ENCODE measurements at places on chromosomes 2 and 18.
A peak's percentile ranks its signal among the peaks of the same experiment; 100 is the strongest.

DNA sequence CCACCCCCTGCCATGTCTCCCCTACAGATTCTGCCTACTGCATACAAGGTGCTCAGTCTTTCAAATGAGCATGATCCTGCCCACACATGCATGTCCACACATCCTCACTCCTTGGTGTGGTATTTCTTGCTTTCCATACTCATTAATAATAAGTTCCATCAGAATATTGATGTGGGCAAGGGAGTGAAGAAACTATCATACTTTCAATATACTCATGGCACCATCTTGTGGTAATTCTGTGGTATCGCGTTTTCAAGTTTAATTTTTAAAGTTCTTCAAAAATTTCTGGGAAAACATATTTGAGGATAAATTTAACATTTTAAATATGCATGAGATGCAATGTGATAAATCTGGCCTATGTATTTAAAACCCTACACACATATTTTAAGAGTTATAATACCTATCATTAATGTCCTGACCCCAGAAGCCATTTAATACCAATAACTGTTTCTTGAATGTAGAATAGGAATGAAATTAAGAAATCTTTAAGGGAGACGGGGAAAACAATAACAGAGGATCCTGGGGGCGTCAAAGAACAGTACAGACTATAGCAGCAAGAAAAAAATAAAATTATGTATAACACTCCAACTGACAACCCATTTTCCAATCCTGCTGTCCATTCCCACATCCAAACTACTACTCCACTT lies 110.1 kb downstream of the ZNF385B start:
- DNase-seq, result no peak

DNA sequence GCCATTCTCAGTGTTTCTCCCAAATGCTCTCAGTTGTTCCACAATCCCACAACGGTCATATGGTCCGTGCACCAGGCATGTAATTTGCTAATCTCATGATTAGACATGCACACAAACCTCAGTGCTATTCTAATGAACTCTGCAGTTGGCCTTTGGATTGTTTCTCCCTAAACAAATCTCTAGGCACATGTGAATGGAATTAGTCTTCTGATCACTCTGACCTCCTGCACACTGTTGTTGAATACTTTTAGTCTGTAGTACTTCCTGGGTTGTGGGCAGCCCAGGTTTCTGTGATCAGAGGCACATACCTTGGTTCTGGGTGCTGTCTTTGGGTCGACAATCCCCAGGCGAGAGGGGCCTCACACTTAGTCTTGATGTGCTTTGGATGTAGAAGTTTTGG lies 498.7 kb upstream of the SPRED2 start:
- no peak for DNase-seq

- no peak for DNase-seq
These were observed 69.7 kb downstream of the COBLL1 start for GRCh38 chr2:164771897-164772296.

GRCh38 chr2:162123806-162124758 lies 28.0 kb downstream of the GCG start:
- DNase-seq, result peak; percentile 25

DNA sequence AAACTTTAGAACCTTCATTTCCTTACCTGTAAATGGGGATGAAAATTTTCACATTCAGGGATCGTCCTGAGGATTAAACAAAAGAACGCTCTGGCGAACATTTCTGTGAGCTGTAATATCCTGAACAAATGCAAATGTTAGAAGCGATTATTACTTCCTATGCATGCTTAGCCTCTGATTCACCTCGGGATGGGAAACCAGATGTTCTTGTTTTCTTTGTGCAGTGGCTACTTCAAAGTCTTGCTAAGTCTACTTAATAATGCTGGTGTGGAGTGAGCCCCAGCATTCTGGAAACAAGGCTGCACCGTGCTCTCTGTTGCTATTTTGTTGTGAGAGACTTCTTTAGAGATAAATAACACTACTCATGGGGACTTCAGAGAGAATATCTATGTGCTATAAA lies 119.1 kb upstream of the PELI1 start:
- DNase-seq, result no peak

DNA sequence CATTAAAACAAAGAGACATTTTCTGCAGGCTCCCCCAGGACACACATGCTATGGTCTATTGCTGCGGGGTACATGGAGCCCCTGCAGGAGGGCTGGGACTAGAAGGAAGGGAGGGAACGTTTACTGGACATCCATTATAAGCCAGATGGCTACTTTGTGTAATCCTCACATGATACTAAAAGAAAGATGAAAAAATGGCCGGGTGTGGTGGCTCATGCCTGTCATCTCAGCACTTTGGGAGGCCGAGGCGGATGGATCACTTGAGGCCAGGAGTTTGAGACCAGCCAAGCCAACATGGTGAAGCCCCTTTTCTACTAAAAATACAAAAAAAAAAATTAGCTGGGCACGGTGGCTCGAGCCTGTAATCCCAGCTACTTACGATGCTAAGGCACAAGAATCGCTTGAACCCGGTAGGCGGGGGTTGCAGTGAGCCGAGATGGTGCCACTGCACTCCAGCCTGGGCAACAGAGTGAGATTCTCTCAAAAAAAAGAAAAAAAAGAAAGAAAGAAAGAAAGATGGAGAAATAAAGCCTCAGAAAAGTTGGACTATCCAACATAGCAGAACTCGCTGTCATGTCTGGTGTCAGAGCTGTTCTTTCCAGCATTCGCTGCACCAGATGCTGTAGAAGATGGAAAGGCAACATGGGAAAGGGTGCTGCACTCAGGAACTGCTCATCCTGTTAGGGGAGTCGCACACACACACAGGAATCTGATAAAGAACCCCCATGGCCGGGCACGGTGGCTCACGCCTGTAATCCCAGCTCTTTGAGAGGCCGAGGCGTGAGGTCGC lies 7.8 kb upstream of the MYCN start:
- DNase-seq, result no peak

GRCh38 chr2:196318517-196319377 lies 147.4 kb upstream of the STK17B start:
- DNase-seq, result no peak

- no peak for DNase-seq
These were observed 58.5 kb downstream of the HS1BP3 start for GRCh38 chr2:20592106-20593071.

DNA sequence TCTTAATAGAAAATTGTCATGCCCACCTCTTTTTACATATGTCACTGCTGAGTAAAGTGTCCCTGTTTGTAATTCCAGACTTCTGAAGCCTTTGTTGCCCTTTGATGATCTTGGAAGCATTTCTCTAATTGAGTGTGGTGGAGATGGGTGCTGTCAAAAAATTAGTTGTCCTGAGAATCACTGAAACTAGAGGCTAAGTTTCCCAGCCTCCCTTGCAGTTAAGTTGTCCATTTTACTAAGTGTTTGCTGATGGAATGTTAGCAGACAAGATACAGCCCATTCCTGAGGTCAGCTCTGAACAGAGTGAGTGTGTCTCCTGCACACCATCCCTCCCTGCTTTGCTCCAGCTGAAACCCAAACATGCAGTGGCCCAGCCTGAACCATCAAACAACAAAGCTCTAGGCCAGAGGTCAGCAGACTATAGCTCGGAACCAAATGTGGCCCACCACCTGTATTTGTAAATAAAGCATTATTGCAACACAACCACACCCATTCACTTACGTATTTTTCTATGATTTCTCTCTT lies 28.1 kb upstream of the TMEM177 start:
- no peak for DNase-seq

- DNase-seq, result no peak
These were observed 36.6 kb downstream of the MYOM1 start for GRCh38 chr18:3183103-3183717.

DNA sequence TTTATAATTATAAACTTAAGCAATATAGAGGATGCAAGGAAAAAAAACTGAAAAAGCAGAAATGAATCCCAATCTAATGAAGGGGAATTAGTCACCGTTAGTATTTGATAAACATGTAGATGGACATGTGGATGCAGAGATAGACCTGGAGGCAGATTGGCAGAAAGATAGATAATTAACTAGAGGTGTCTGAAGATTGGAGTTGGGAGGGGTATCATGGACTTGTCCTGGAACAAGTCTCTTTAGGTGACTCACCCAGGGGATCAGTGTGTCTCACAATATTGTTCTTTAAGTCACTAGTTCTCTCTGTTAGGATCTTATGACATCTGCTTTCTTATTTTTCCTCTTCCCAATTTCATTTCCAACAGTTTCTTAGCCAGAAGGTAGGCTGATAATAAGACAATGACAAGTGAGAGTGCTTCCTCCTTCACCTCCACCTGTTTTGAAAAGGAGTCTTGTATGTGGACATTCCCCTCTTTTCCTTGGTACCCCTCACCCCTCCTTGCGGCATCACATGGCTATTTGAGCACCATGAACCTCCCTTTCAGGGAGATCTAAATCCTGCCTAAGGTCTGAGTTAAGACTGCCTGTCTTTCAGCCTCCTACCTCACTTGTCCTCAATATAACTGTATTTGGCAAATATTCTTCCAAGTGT lies 987.7 kb downstream of the TSN start:
- no peak for DNase-seq

- no peak for DNase-seq
These were observed 109.9 kb upstream of the MEIS1 start for GRCh38 chr2:66324909-66325528.

- no peak for DNase-seq
These were observed 938.3 kb upstream of the CNTNAP5 start for GRCh38 chr2:123086613-123087385.

DNA sequence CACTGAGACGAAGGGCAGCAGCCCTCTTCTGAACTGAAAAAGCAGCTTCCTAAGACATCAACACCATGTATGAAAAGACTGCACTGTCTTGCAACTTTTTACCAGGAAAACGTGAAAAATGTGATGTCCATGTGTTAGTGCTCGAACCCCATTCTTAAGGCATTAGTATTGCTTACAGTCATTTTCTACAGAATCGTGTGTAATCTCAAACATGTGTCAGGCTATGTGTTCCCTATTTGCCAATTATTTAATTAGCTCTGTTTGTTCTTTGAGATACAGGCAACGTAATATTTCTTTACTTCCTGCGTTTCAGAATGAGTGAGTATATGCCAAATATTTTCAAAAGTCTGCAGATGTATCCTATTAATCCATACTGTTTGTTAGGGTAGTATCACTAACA lies 307.7 kb upstream of the CCDC68 start:
- no peak for DNase-seq

- DNase-seq, result no peak
These were observed 16.2 kb downstream of the TOGARAM2 start for GRCh38 chr2:28997237-28997846.

- no peak for DNase-seq
These were observed 51.5 kb downstream of the KLHL29 start for GRCh38 chr2:23436346-23437098.

GRCh38 chr18:448116-448790 lies 52.2 kb downstream of the COLEC12 start:
- DNase-seq, result no peak

DNA sequence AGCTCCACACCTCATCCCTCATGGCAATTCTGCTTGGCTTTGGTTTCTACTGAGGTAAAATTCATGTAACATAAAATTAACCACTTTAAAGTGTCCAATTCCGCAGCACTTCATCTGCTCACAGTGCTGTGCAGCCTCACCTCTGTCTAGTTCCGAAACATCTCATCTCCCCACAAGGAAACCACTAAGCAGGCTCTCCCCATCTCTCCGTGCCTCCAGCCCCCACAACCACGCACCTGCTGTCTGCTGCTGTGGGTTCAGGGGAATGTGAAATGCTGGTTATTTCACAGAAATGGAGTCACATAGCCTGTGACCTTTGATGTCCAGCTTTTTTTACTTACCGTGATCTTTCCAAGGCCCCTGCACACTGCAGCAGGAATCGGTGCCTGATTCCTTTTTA lies 7.7 kb upstream of the GPC1 start:
- DNase-seq, result no peak

GRCh38 chr2:207482630-207483029 lies 47.1 kb upstream of the CREB1 start:
- no peak for DNase-seq

- DNase-seq, result no peak
These were observed 65.1 kb downstream of the TMEM182 start for GRCh38 chr2:102826904-102827303.

GRCh38 chr2:230929381-230930148 lies 4.5 kb upstream of the GPR55 start:
- no peak for DNase-seq

DNA sequence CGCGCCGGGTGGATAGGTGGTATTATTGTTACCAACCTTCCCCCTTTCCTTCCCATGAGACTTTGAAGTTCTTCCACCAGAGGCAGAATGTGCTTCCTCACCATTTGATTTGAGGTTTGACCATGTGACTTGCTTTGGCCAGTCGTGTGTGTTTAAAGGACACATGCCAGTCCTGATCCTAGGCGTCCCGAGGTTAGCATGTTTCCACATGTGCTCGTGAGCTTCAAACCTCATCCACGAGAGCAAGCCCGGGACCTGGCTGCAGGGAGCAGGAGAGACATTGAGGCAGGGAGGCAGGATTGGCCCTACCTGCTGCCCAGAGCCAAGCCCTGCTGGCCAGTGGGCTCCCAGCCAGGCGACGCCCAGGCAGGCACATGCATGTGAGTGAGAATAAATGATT lies 27.4 kb upstream of the EDAR start:
- no peak for DNase-seq

- no peak for DNase-seq
These were observed 1.5 kb upstream of the GPD2 start for GRCh38 chr2:156434461-156435291.

GRCh38 chr2:207236156-207236935 lies 70.6 kb upstream of the KLF7 start:
- no peak for DNase-seq

- DNase-seq, result no peak
These were observed 26.7 kb downstream of the CNNM4 start for GRCh38 chr2:96787411-96787810.

- DNase-seq, result no peak
These were observed 1.2 kb downstream of the ZNF236 start for GRCh38 chr18:76823587-76824011.

- no peak for DNase-seq
These were observed 25.8 kb downstream of the CASP10 start for GRCh38 chr2:201208563-201209252.

- DNase-seq, result no peak
These were observed 516.0 kb upstream of the POU3F3 start for GRCh38 chr2:104337869-104338268.

DNA sequence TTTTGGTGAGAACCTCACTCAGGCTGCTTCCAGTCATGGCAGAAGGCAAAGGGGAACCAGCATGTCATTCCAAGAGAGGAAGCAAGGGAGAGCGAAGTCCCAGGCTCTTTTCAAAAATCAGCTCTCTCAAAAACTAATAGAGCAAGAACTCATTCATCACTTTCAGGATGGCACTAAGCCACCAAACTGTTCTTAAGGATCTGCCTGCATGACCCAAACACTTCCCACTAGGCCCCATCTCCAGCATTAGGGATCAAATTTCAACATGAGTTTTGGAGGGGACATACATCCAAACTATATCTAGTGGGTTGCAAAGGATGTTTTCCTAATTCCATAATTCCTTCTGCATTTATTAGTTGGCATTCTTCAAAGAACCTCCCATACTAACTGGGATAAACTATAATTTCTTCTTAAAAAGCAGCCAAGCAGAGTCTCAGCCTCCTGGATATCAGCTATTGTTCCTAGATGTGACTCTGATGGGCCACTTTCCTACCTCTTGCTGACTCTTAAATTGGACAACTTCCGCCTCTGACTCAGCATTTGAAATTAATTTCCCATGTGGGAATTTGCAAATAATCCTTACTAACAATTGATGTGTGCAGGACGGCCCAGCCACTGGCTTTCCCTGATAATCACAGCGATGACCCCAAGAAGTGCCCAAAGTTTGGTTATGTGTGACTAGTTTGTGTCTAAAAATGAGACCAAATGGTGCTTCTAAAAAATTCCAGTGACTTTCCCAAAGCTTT lies 5.5 kb upstream of the REV1 start:
- no peak for DNase-seq
